IMR-90 (cell line): ENCODE measurements at places on chromosomes 2 and 18.
A peak's percentile ranks its signal among the peaks of the same experiment; 100 is the strongest.

DNA sequence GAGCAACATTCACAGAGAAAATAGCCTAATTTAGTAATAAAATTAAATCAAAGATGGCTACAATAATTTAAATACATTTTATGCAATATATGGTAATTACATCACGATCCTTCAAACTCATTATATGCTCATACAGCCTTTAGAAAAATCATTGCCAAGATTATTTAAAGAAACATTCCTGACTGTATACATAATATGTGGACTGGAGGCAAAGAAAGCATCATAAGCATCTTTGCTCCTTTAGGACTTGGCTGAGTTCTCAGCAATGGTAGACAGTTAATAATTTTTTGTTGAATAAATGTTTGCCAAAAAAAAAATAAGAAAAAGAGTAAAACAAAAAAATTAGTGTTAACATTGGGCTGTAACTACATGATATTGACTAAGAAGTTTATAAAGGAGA lies 26.9 kb downstream of the NCKAP5 start:
- peak; percentile 63 for DNase-seq

DNA sequence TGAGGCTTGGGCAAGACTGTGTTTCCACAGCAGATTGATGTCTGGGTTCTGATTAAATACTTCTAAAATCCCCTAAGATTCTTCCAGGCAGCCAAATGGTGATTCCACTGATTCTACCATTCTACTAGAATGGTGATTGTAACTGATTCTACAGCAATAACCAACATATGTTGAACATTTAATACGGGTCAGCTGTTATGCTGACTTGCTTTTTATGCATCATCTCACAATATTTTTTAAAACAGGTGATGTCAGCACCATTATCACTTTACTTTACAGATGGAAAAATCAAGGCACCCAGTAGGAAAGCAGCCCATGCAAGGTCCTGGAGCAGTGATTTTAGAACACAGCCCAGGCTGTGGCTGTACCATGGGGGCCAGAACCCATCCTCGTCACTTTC lies 37.5 kb downstream of the TIMM21 start:
- no peak for DNase-seq

DNA sequence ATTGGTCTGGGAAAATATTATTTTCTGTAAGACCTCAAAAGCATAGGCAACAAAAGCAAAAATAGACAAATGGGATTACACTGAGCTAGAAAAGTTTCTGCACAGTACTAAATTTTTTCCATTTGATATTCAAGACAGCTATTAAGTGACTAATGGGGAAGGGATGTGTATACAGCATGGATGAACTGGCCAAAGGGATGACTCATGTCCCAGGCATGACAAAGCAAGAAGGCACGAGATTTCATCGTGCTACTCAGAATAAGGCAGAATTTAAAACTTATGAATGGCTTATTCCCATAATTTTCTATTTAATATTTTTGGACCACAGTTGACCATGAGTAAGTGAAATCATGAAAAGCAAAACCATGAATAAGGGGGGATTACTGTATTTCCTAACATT lies 1250.1 kb upstream of the GYPC start:
- DNase-seq = peak; percentile 97

DNA sequence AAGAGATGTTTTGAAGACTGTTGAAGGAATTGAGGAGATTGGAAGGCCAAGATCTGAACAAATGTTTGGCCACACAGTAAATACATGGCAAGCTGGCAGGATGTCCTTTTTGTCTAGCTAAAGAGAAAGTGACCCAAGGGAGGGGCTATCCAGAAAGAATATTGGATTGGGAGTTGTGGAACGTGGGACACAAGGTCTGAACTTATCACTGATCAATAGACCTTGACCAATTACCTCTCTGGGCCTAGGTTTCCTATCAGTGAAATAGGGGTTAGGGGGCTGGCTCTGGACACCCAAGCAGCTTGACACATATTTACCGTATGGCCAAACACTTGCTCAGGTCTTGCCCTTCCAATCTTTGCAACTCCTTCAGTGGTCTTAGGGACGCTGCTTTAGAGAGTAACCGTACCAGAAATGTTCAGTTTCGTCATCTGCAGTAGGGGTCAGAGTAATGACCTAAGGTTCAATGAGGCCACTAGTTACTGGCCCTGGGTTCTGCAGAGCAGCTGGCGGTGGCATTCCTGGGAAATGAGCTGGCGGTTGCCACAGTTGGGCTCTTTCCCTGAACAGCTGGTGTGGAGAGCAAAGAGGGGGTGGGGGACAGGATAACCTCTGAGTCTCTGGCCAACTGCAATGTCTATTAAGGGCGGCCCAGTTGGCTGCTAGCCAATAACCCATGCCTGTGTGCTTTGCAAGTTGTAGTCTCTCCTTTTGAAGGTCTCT lies 70.1 kb upstream of the STPG4 start:
- DNase-seq = peak; percentile 88

DNA sequence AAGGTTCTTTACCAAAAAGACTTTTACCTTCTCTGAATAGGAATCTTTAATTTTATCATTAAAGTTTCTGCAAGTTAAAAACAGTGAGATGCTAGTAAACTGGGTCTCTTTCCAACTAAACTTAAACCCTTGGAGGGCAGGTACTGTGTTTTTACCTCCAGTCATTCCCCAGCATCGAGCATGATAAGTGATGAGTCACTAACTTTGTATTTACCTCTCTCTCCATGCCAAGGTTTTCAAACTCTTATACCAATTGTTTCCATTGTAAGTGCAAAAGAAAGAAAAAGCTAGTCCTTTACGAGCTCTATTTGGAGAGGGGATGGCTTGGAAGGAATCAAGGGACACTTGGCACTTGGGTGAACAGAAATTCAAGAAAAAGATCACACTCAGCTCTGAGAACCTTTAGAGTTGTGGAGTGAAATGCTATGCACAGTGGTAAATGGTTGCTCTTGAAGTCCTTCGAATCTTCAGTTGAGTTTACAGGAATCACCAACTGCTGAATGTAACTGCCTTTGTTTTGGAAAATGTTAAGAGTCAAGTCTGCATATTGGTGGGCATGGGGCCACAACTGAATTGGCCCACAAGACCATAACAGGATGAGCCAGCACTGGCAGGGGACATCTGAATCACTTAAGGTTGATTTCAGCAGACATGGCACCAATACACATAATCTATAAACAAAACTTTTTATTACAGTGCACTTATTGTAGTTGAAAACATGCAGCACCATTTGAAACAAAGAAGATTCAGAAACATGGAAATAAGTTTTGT lies 8.3 kb upstream of the RBM43 start:
- no peak for DNase-seq

DNA sequence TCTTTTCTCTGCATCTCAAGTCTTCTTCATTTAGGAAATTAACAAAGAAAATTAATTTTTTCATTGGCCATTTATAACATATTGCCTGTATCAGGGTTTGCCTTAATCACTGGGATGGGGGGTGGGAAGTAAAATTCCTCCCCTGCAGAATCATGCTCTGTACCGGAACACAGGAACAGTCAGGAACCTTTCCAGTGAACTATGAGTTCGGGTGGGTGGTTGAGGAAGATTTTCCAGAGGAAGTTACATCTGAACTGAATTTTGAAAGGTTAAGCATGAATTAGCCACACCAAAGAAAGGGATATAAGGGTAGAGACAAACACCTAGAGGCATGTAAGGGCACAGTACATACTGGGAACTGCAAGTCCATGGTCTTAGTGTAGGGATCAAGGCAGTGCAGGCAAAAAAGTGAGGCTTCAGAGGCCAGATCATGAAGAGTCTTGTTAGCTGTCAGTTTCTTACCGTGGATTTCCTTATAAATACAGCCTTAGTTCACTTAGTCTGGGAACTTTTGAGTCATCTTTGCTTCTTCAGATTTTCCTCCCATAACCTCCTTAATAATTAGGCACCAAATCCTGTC lies 55.6 kb downstream of the FAM117B start:
- DNase-seq = no peak

DNA sequence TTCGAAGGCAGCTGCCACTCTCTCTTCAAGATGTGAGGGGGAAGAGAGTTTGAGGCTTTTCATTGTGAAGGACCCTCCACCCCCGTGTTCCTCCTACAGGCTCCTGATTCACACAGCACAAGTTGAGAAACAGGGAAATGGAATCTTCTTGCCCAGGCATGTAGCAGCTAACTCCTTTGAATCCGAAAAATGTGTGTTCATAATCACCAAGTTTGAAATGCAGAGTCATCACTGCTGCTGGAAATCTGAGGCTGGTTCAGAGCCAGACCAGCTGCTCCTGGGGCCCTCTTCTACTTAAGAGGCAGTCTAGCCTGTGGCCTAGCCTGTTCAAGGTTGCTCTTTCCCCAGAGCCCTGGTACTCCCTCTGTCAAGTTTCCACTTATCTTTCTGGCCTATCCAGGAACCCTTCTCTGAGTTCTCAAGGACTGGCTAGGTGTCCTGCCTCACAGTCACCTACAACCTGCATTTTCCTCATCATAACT lies 166.4 kb downstream of the TMEM247 start:
- DNase-seq = peak; percentile 93

DNA sequence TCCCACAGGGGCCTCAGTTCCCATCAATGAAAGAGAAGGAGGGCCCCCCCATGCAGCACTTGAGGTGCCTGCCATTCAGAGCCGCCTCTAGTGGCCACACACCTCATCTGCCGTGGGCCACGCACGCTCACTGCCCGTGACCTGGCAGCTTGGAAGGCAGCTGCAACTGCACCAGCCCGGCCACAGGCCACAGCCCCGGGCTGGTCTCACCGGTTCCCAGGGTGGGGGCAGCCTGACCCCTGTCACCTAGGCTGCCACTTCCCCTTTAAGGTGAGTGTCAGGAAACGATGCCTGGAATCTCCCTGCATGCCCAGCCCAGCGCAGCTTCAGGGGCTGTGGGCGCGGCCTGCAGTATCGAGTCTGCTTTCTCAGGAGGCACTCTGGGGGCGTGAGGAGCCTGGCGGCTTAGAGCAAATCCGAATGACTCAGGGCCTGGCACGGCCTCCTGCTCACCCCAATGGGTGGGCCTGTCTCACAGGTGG lies 2.6 kb downstream of the MAB21L4 start:
- DNase-seq = peak; percentile 36

DNA sequence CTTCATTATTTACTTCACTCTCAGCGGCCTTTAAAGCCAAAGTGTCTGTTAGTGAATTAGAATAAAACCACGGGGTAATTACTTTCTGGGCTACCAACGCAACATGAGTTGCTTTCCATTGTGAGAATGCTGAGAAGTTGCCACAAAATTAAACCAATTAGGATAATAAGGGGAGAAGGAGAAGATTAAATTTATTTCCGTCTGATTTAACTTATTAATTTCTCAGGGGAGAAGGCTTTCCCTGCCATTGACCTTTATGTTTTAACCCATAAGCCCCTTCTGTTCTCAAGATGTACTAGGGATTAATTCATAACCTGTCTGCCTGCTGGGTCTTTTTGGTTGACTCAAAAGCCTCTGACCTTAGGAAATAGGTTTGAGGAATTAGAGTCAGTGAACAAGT lies 42.3 kb upstream of the IGFBP5 start:
- no peak for DNase-seq

- peak; percentile 43 for DNase-seq
Observed at GRCh38 chr2:29213888-29214291, 98.7 kb downstream of the CLIP4 start.

GRCh38 chr2:45806563-45807358 lies 155.3 kb downstream of the PRKCE start:
- DNase-seq = no peak

GRCh38 chr2:132439703-132440398 lies 23.2 kb downstream of the GPR39 start:
- peak; percentile 45 for DNase-seq
